Stimulated activated CD8-positive, alpha-beta memory T cell treated with anti-CD3 and anti-CD28 coated beads, Interleukin-4, amount 100 ng/mL, for 4 hours (primary cell): ENCODE measurements at places on chromosomes 5 and 9.

- DNase-seq, result no peak
These were observed 108.8 kb downstream of the PDE8B start for GRCh38 chr5:77319117-77319804.

DNA sequence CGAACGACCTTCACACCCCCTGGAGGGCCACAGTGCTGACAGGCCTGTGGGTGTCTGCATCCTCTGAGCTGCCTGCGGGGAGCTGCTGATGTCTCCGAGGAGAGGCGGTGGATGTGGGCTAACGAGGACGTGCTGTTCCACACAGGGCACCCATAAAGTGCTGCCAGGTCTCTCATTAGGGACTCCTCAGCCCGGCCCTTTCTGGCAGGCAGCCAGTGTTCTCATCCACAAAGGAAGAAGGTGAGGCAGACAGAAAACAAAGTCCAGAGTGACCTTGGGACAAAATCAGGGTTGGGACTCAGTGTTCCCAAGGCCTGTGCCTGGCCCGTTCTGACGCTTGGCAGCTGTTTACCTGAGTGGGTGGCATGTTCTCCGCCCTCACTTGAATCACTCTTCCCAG, 29.3 kb downstream of the CARTPT start:
- no peak for DNase-seq

DNA sequence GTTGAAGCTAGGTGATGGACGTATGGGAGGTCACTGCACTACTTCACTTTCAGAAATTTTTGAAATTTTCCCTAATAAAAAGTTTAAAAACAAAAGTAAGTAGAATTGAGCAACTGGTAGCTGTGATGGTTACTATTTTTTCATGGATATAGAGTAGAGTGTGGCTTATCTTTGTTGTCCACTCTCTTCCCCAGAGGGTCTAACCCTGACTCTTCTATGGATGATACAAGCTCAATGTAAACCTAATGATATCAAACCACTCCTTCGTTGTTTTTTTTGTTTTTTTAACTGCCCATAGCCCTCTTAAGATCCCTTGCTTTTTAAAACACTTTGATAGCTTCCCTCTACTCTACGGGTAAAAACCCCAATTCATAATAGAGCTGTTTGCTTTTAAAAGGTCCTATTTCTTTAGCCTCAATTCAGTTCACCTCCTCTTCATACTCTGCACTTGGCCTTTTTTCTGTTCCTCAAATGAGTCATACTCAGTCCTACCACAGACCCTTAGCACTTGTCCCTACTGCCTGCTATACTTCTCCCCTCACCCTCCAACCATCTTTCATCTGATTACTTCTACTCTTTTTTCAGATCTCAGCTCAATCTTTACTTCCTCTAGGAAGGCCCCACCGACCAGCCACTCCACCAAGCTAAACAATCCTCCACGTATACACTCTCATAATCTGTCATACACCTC, 2.6 kb downstream of the HDAC3 start:
- DNase-seq, result no peak

DNA sequence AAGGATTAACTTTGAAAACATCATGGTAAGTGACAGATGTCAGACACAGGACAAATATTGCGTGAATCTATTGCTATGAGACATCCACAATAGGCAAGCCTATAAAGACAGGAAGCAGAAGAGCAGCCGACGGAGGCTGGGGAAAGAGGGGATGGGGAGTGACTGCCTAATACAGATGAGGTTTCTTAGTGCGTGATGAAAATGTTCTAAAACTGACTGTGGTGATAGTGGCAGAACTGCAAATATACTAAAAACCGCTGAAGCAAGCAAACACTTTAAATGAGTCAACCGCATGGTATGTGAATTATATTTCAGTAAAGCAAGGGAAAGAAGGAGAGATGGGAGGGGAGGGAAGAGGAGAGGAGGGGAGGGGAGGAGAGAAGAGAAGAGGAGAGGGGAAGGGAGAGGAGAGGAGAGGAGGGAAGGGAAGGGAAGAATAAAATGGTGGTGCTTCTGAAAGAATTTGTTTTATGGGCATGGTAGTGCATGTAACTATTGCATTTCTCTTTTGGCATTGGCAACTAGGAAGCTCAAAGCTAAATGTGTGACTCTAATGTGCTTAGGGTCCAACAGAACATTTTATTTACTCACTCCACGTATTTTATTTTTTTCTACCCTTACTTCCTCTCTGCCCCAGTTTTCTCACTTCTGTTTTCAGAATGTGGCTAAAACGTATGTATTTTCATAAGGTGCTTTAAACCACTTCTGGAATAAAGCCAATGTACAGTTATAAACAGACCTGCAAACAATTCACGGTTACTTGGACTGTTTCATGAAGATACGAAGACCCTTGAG, 21.3 kb downstream of the AKNA start:
- DNase-seq, result no peak

GRCh38 chr9:100714372-100715099, 136.7 kb downstream of the CAVIN4 start:
- DNase-seq, result peak; percentile 1

- DNase-seq, result no peak
These were observed 218.9 kb downstream of the CACNA1B start for GRCh38 chr9:138096519-138096845.

GRCh38 chr5:1732238-1732941, 67.2 kb downstream of the MRPL36 start:
- no peak for DNase-seq

DNA sequence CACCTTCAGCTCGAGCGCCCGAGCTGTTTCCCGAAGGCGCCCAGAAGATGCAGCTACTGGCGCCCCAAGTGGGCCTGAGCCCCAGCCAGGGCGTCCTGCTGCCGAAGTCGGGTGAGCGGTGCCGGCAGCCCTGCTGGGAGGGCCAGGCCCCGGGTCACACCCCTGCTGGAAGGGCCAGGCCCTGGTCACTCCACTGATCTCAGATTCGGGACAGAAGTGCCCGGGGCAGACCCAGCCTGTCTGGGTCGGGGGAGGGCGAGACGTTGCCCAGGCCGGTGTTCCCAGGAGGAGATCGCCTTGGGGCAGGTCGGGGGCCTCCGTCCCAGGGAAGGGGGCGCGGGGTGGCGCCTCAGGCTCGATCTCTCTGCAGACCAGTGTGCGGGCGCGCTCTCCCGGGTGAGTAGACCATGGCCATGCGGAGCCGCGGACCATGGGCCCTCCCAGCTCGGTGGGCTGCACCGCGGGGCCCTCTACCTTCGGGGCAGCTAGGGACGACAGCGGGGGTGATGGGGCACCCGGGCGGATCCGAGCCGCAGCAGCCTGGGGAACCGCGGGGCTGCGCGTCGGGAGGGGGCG, 2.3 kb downstream of the LCNL1 start:
- DNase-seq, result no peak

- DNase-seq, result no peak
These were observed 206.6 kb upstream of the RFX3 start for GRCh38 chr9:3732077-3733038.

DNA sequence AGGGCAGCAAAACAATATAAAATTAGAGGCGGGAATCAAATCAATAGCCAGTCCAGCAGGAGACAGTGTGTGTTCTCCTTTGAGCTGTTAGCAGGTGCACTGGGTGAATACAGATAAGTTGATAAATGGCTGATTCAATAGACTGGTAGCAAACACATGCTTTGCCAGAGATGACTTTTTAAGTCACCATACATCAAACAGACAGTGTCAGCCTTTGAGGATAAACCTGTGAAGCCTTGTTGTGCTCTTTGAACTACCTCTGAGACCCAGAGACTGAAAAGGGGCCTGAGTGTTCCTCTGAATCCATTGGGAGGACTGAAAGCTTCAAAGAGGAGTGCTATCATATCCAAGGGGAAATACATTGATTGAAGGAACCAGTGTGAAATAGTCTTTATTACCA, 301.9 kb downstream of the RASEF start:
- no peak for DNase-seq

- DNase-seq, result no peak
These were observed 117.0 kb upstream of the ANKRD55 start for GRCh38 chr5:56350011-56350596.

GRCh38 chr9:134595014-134595413, 46.6 kb upstream of the COL5A1 start:
- DNase-seq, result no peak

DNA sequence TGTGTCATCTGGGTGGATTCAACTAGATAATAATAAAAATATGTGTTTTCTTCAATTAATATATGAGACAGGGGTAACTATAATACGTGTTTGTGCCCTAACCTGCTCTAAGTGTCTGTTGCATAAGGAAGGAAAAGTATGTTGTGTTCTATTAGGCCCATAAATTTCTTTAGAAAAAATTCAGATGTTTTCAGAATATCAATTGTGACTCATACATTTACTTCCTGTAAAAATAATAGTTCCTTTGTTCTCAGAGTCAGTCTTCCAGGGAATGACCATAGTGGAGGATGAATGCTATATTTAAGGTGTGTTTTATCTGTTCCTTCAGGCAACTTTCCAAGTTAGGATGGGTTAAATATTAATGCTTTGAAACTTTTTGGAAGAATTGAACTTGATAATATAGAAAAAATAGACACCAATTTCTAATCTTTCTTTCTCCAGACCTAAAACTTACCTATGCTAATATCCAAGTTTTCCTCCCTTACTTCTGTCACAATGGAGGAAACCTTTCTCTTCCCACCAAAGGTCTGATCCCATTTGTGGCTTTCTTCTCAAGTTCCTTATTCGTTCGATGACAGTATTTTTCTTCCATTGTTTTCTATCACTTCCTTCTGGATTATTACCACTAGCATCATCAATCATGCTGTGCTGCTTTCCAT, 49.9 kb downstream of the ISL1 start:
- DNase-seq, result no peak

GRCh38 chr5:7882926-7883325, 14.0 kb downstream of the MTRR start:
- no peak for DNase-seq
